Mesendoderm (in vitro differentiated cells): ENCODE measurements at places on chromosomes 4 and X.

GRCh38 chrX:51894697-51895336 is 1.4 kb downstream of the MAGED1 start:
- DNase-seq = peak; percentile 46

- DNase-seq = no peak
Observed at GRCh38 chrX:70437921-70438665, 6.5 kb upstream of the DLG3 start.

GRCh38 chr4:72430050-72430449 is 139.0 kb downstream of the ADAMTS3 start:
- peak; percentile 17 for DNase-seq

DNA sequence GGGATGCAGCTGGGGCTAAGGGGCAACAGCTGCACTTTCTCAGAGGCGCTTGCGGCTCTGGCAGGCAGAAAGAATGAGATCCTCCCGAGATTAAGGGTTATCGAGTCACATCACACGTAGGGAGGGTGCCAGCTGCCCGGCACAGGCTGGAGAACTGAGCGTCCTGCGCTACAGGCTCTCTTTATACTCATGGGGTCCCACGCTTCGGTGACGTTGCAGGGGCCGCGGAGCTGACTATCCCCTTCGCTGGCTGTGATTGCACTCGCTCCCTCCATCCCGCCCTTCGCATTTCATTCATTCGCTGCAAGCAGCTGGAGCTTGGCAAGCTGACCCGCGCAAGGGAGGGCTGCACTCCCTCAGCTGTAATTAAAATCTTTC is at the start of gene TACR3:
Gene TACR3 (minus strand): TSS at position 156 of the 378 bp plus-strand sequence. CDS start 310 bp downstream, outside the sequence.
- DNase-seq = peak; percentile 74

GRCh38 chr4:62226082-62226481 is 1026.0 kb downstream of the ADGRL3 start:
- no peak for DNase-seq

DNA sequence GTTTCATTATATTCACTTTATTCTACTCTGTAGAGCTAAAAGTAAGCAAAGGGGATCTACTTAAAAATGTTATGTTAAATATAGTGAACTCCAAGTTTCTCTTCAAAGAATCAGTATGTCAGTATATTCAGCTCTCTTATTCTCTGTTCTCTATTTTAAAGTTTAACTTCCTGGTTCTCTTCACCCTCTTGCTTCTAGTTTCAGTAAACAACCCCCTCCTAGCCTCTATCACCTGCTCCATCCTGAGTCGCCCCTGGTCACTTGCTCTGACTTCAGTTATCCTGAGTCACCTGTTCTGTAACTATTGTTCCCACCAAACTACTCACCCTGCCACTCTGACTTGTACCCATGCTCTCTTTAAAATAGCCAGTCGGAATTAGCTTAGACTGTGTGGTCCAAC is 180.9 kb upstream of the AADAT start:
- DNase-seq = no peak

DNA sequence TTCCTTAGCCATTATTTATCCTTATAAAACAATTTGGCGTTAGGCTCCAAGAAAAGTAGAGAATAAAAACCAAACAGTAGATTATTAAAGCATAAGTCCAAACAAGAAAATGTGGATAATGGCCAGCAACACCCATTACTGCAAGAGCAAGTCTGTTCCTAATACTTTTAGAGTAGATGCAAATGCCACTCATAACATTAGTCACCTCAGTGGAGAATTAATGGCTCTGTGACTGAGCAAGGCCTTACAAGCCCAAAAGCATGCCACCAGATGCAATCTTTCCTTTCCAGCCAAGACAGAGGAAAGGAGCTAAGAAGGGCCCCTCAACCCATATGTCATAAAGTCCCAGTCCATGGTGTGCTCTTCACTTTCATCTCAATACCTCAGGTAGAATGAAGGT is 373.8 kb downstream of the OPHN1 start:
- no peak for DNase-seq

GRCh38 chrX:8179656-8180055 is 8.6 kb upstream of the VCX2 start:
- DNase-seq = no peak

DNA sequence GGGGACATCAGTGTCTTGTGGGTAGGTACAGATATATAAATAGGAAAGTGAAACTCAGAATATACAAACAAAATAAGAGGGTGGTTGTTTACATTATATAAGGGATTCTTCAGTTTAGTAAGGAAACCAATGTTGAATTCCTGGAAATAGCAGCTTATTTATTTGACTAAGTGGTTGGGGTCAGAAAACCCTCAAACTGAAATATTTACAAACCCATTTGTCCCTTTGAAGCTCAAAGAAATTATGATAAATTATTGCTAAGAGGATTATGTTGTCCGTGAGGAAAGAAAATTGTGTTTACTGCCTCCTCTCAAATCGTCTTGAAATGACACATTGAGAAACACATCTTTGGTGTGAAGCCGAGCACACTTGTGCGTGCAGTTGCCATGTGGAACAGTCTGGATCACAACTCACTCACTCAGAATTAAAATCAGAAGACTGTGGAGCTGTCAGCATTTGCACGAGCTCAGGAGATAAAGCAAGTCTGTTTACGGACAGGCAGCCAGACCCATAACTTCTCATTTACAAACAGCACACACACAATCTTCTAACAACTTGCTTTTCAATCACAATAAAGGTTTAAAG is 46.8 kb upstream of the SETD7 start:
- DNase-seq = no peak

DNA sequence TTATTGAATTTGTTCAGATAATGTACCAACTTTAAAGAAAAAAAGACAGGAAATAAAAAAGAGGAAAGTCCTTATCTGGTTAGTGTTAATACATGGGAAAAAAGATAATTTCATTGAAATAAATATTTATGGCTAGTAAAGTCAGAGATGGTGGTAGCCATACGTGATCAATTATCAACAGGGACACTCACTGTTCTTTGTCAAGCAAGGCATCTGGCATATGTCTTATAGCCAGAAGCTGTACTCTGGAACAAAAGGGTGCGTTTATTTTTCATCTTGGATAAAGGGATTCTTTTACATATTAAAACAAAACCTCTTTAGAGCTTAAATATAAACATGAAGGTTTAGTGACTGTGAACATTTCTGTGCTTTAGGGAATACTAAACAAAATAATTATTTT is 26.7 kb downstream of the HDX start:
- no peak for DNase-seq

DNA sequence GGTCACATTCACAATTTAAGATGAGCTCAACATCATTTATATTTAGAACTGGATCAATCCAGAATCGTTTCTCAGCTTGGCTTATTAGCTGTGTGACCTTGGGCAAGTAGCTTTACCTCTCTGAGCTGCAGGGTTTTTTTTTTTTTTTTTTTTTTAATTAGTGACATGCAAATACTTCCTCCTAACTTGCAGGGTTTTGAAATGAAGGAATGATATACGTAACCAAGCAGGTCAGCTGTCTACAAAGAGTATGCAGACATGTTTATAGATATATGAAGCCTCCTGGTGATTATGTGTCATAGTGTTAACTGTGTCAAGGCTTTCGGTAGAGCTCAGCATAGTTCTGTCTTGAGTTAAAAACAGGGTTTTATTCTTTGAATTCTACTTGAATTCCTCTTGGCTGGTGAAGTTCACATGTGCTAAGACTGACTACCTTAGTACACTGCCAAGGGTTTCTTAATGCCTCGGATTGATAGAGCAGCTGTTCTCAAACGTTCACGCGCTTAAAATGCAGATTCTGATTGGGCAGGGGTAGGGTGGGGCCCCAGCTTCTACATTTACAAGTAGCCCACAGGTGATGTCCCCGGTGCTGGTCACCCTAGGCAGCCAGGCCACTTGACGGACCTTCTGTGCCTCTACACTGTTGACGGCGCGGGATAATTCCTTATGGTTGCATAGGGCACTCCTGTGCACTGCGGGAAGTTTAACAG is 654 bp upstream of the STS start:
- DNase-seq = no peak

DNA sequence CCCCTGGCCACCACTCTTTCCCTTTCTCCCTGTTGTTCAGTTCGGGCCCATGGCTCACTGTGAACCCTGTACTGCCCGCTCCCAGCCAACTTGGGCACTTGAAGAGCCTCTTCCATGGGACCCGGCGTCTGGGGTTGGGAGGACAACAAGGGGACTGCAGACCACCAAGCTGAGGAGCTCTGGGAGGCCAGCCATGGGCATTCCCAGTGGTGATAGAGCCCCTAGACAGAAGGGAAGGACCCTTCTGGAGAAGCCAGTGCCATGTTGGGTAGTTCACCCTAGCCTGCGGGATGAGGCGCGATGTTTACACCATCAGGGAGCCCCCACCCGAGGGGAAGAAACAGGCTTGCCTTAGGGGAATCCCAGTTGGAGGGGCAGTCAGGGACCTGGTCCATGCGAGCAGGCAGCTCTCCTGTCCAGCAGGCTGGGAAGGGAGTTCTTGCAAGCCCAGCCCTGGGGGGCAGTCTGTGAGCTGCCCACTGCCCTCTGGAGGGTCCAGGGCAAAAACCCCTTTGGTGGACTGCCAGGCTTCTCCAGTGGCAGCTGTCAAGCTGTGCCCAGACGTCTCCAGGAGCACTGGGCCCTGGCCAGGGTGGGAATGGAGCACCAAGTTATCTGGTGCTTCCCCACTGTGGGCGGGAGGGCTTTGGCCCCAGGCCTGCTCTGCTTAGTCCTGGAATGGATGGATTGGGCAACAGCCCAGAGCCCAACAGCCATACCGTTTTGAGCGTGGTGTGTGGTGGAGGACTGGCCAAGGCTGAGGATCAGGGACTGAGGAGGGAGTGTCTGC is 23.7 kb upstream of the UBA1 start:
- no peak for DNase-seq

DNA sequence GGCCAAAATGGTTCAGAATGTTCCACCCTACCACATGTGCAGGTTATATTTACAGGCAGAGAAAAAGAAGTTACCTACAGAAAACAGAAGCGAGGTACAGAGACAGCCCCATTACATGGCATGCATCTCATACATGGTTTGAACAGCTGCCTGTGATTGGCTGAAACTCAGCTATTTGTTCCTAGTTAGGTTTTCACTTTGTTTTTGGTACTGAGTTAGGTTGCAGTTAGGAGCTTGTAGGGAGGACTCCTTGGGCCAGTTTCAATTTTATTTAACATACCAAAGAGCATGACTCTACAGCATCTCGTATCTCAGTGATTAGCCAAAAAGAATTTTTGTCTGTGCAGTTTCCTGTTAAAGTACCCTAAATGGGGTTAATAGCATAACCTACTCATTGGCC is 392.0 kb downstream of the MAPK10 start:
- DNase-seq = no peak

DNA sequence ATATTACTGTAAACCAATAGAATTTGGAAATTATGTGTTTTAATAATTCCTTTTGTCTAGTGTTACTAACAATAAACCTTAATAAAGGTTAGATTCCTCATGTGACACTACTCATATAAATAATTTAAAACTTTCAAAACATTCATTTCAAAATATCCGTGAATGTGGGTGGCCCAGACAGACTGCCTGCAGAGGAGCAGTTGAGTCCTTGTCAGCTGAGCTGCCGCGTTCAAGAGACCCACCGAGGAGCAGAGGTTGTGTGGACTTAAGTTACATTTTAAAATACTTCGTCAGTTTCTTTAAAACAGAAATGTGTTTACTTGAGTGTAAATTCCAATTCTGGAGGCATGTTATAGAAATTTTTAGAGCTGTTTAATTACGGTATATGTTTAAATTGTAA is 64.2 kb upstream of the HGFAC start:
- DNase-seq = no peak

DNA sequence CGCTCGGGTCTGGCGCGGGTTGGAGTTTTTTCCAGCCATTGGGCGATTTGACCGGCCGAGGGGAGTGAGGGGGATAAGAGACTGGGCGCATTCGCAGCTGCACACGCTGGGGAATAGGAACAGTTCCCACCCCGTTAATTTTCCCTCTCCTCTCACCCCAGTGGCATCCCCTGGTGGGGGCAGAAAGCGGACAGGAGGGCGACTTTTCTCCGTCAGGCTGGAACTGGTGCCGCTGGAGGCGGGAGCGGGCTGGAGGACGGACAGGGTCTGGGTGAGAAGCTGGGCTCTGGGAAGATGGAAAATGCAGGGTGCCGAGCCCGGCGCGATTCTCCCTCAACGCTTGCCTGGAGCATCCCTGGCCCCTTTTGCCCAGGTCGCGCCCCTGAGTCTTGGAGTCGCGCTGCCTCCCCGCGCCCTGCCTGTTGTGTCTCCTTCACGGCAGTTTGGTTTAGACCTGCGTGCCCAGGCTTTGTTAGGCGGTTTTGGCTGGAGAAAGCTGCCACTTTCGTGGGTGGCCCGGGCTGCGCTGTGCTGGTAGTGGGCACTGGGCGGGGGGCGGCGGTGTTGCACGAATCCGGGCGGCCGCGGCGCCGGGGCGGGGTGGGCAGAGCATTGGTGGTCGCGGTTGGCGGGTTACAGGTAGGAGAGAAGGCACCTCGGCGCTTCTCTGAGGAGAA is 2.0 kb downstream of the ADGRL3 start:
- peak; percentile 60 for DNase-seq

- no peak for DNase-seq
Observed at GRCh38 chr4:142402900-142403299, 443.2 kb downstream of the INPP4B start.

GRCh38 chr4:176874721-176875445 is 82.2 kb upstream of the VEGFC start:
- no peak for DNase-seq

- DNase-seq = peak; percentile 76
Observed at GRCh38 chr4:147777456-147778091, 45.7 kb downstream of the ARHGAP10 start.

DNA sequence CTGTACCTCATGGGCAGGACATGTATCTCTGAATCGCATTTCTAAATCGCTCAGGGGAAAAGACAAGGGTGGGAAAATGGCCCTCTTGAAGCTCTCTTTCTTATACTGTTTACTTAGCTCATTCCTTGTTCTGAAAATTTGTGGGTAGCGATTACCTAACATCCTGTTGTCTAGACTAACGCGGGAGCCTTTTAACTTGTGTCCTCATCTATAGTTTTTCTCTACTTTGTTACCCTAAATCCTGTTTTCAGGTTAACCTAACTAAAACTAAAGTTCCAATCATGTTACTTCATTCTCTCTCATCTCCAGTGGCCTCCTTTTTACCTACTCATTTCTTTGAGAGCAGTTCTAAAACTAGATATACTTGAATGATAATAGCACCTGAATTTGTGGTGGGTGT is 45.0 kb downstream of the SNX25 start:
- peak; percentile 45 for DNase-seq

DNA sequence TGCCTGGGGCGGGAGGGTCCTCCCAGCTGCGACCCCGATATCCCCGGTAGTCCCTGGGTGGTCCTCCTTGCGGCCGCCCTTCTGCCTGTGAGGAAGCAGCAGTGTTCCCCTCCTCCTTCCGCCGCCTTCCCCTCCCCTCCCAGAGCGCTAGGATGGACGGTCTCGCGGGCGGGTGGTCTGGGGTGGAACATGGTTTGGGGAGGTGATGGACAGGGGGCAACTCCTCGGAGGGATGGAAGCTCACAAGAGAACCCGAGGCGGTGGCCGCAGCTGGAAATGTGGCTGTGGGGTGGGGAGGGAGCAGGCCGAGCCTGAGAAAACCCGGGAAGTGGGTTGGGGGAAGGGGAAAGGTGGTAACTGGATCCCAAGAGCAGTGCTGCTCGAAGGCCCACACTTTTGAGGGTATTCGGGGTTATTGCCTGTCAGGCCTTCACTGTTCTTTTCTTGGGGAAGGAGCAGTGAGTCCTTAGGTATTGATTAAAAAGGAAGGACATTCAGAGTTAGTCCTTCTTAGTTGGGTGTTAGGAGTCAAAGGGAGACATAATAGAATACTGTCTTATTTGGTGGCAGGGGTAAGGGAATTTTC is 581 bp downstream of the UBE2K start:
- peak; percentile 89 for DNase-seq

GRCh38 chr4:138344054-138344453 is 101.9 kb upstream of the SLC7A11 start:
- DNase-seq = no peak

GRCh38 chrX:30643313-30643821 is 9.9 kb upstream of the GK start:
- no peak for DNase-seq

- DNase-seq = no peak
Observed at GRCh38 chr4:185654311-185654710, 119.0 kb upstream of the PDLIM3 start.
